ENCODE measurements at places on chromosomes 1 and 21.

DNA sequence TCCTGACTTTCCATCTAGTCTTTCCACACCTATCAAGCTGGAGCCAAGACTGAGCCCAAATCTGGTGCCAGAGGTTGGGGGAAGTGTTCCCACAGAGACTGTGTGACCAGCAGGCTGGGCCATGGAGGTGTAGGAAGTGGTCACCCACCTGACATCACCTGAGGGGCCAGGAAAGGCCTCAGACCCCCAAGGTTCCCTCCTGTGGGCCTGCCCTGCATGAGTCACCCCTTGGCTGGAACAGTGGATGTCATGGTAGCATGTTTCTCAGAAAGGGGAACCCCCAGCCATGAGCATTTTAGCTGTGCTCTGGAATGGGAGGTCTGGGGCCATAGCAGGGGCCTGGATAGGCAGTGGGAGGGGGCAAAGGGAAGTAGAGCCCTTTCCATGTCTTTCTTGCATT is 5.7 kb upstream of the TNFRSF8 start:
- DNase-seq = no peak

GRCh38 chr1:96820107-96820506 is 98.5 kb downstream of the PTBP2 start:
- no peak for DNase-seq

DNA sequence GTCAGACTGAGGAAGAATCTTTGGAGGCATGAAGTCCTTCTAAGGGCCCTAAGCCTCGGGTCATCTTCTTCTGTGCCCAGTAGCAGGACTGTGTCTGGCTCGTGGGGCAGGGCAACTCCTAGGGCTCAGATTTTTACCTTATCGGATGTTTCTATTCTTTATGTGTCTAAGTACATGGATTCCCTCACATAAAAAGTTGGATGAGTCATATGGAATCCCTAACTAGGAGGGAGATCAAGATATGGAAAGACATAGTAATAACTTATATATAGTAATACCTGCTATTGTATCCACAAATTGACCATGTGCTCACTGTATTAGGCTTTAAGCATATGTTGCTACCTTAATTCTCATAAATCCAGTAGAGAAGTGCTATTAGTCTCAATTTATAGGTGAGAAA is 364.5 kb upstream of the CAMK1G start:
- no peak for DNase-seq

DNA sequence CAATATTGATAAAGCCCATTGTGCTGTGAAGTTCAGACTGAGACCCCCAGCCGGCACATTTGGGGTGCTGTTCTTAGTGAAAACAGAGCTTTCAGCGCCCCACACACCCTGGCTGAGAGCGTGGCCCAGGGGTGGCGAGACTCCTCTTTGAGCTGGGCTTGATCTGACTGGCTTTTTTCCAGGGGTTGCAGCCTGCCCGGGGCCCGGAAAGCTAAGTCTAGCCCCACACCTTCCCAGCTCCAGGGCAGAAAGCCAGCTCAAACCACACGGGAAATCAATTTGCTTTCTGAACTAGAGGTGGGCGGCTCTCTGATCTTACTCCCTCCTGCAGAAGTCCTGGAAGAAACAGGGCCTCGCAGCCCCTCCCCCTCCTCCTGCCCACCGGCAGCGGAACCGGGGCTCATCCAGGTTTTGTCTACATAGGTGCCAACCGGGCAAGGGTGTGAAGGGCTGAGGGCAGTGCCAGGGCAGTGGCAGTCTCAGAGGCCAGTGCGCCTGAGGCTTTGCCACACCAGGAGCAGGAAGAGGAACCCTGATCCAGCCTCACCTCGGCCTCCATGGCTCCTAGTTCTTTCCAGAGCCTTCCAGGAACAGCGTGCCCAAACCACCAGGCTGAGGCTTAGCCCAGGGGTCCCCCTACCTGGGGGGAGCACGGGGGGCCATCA is 155.3 kb downstream of the NPHP4 start:
- no peak for DNase-seq

DNA sequence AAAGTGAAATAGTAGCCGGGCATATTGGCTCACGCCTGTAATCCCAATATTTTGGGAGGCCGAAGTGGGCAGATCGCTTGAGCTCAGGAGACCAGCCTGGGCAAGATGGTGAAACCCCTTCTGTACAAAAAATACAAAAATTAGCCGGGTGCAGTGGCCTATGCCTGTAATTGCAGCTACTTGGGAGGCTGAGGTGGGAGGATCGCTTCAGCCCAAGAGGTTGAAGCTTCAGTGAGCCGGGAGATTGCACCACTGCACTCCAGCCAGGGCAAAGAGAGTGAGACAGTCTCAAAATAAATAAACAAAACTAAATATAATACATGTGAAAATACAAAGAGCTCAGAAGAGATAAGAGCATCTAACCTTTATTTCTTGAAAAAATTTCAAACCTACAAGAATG is 2.3 kb upstream of the MSTO1 start:
- DNase-seq = no peak

- DNase-seq = peak; percentile 27
Measured at GRCh38 chr1:186882372-186883134, 53.8 kb downstream of the PLA2G4A start.

DNA sequence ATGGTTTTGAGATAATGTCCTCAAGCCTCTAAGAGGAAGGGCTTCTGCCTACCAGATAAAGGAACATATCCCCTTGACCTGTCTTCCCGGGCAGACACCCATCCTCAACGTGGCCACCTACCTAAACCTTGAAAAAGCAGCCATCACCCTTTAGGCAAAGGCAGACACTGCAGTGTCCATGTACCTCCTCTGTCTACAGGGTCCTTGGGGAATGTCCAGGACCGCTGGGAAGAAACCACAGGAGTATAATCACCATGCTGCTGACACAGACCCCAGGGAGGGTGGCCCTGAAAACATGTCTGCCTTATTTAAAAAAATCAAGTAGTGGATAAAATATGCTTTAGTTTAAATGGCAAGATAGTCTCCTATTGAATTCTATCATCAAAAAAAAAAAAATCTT is 16.6 kb downstream of the BCAR3 start:
- no peak for DNase-seq

- no peak for DNase-seq
Measured at GRCh38 chr1:119975006-119975405, 78.7 kb upstream of the ADAM30 start.

DNA sequence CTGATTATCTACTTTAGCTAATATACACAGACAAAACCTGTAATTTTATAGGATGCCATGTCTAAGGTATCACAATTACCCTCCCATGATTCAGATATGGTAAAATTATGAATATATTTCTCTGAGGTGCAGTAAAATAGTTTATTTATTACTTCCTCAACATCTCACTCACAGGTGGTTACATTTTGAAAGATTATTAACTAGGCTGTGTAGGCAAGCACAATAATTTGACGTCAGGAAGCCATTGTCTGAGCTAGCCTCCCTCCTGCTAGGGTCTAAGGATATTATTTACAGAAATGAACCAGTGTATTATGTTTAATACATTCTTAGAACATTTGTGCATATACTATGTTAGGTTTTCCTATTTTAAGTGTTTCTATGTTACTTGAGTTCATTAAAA is 69.9 kb upstream of the ADGRL2 start:
- DNase-seq = no peak

- no peak for DNase-seq
Measured at GRCh38 chr1:94607398-94607797, 65.8 kb upstream of the F3 start.

GRCh38 chr1:246153796-246154212 is 353.3 kb downstream of the SMYD3 start:
- no peak for DNase-seq

- DNase-seq = peak; percentile 90
Measured at GRCh38 chr21:45102391-45102932, 28.1 kb downstream of the ADARB1 start.

- no peak for DNase-seq
Measured at GRCh38 chr1:119327450-119328155, 41.0 kb upstream of the HAO2 start.

DNA sequence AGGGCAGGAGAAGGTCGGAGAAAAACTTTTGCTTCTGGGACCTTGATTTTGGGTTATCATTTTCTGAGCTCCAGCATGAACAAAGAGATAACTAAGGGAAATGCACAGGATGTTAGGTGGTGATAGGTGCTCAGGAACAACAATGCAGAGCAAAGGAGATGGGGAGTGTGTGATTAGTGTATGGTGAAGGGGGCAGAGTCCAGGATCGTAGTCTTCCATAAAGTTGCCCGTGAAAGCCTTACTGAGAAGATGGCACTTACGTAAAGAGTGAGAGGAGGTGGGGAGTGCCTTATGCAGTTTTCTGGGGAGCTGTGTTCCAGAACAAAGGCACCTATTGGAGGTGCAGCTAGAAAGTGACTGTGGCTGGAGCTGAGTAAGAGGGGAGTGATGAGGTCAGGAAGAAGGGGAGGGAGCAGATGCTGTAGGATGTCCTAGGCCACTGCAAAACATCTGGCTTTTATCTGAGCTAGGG is 11.6 kb downstream of the KCNK1 start:
- DNase-seq = no peak

DNA sequence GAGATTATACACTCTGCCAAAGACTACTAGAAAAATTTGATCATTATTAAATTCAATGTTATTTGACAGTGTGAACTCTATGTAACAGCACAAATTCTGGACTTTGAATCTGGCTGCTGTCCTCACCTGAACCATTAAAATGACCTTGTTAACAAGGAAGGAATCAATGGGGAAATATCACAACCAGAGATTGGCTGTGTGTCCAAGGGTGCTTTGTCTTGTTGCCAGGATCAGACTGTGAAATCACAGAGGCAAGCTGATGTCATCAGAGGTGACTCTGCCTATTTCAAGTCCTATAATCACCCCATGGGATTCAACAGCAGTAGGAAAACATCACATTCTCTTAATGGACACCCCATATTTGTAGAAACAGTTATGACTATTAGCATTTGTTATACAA is 46.8 kb downstream of the ADAMTS5 start:
- DNase-seq = no peak

- DNase-seq = no peak
Measured at GRCh38 chr1:31515056-31515775, 61.1 kb upstream of the TINAGL1 start.

GRCh38 chr1:247429496-247429895 is 13.5 kb downstream of the NLRP3 start:
- no peak for DNase-seq

DNA sequence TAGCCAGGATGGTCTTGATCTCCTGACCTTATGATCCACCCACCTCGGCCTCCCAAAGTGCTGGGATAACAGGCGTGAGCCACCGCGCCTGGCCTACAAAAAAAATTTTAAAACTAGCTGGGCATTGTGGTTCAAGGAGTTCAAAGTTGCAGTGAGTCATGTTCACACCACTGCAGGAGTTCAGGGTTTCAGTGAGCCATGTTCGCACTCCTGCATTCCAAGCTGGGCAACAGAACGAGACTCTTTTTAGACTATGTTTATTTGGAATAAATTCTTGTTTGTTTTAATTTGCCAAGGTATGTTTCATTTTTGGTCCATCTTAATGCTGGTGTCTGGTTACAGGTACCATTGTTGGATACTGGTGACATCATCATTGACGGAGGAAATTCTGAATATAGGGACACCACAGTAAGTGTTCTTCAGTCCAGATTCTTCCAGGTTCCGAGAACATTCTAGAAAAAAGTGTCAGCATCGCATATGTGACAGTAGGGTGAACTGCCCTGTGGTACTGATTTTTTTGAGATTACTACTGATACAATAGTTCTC is 3.9 kb downstream of the PGD start:
- no peak for DNase-seq

GRCh38 chr1:20486457-20487235 is 636 bp upstream of the CAMK2N1 start:
- DNase-seq = no peak

DNA sequence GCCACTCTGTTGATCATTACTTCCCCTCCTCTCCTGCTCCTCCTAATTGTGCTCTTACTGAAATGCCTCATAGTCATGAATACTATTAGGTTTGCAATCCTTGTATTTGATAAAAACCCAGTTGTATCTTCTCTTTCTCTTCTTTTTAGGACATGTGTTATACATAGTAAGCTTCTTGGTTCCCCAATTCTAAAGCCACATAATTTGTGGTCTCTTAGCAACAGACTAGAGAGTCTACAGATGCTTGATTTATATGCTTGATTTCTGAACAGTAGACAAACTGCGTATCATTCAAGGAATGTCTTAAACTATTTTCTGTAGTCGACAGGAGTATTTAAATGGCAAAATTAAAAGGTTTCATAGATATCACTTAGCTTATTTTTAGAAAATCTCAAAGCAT is 1598.9 kb downstream of the PLA2G4A start:
- DNase-seq = no peak

GRCh38 chr1:231383159-231383860 is 38.8 kb downstream of the EGLN1 start:
- DNase-seq = no peak

DNA sequence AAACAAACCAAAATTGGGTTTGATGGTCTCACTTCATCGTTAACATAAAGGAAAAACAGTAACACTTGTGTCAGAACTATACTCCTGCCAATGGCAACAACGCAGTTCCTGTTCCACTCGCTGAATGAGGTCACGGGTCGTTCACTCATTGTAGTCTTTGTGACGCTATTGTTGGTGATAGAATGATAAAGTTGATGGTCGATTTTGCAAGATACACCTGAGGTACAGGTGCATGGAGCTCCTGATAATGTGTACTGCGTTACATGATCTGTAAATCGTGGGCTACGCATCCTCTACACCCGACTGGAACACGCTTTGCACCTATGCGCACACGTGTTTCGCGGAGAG is 391 bp upstream of the CENPS start:
- DNase-seq = no peak

DNA sequence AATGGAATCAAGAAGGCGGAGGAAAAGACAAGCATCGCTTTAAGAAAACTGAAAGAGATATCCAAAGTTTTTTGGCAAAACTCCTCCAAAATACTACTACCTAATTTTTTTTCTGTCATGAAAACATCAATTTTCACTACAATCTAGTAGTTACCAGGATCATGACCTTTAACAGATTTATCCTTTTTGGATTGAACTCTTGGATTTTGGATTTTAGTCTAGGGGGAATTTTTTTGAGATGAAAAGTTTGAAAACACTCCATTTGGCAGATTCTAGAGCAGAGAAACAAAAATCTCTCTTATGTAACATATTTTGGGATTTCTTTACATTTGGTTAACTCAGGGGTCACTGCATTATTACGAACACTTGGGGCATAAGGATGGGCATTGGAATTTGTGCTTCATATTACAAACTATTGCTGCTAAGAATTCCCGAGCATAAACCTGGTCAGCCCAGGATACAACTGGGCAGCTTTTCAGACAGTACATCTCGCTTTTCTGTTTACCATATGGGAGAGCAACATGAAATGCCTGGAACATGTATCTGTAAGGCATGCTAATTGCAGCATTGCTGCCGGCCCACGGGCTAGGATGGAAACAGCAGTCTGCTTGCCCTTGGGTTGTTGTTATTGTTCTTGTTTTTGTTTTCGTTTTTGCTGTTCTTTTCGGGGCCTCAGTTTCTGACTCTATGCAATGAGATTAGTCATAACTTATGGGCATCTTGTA is 264.3 kb downstream of the RHOU start:
- DNase-seq = no peak

GRCh38 chr21:25850126-25850842 is 115.5 kb downstream of the GABPA start:
- DNase-seq = no peak

- DNase-seq = no peak
Measured at GRCh38 chr1:64884261-64885040, 81.9 kb downstream of the JAK1 start.

GRCh38 chr1:4561205-4561604 is 93.2 kb upstream of the AJAP1 start:
- no peak for DNase-seq

- DNase-seq = no peak
Measured at GRCh38 chr1:226121587-226122400, 59.3 kb downstream of the H3-3A start.
